ENCODE measurements at places on chromosomes 2 and 18. TPM values are rescaled to one million over a fixed set of nuclear protein-coding genes. Genes with fewer than 3 reads are reported as not detected.

VAMP8 gene
- polyA plus RNA-seq: 103 TPM

C2orf66 gene
- 0.18 TPM for polyA plus RNA-seq

TMEM185B gene
- polyA plus RNA-seq: 22.7 TPM

OSGEPL1 gene
- 18.2 TPM for polyA plus RNA-seq

KCNS3 gene
- polyA plus RNA-seq: 7.5 TPM

COL4A4 gene
- 1.1 TPM for polyA plus RNA-seq

CCDC121 gene
- 15.3 TPM for polyA plus RNA-seq

PLEKHH2 gene
- 35.1 TPM for polyA plus RNA-seq

ASTL gene
- 0.10 TPM for polyA plus RNA-seq

NT5DC4 gene
- polyA plus RNA-seq: 1.2 TPM

ASXL3 gene
- polyA plus RNA-seq: 6.9 TPM

GALR1 gene
- 0.11 TPM for polyA plus RNA-seq

UGT1A10 gene
- polyA plus RNA-seq: not detected

IL1B gene
- 19.0 TPM for polyA plus RNA-seq

CHN1 gene
- 18.4 TPM for polyA plus RNA-seq

CGREF1 gene
- 10.5 TPM for polyA plus RNA-seq

PLA2R1 gene
- 66.6 TPM for polyA plus RNA-seq

PCBP1 gene
- 258 TPM for polyA plus RNA-seq

BCL2 gene
- polyA plus RNA-seq: 25.6 TPM

GCKR gene
- 0.14 TPM for polyA plus RNA-seq

HOXD9 gene
- polyA plus RNA-seq: 71.8 TPM

LYPD6B gene
- 32.2 TPM for polyA plus RNA-seq

ANKRD53 gene
- 1.8 TPM for polyA plus RNA-seq

RAB17 gene
- 1.7 TPM for polyA plus RNA-seq

CFAP65 gene
- polyA plus RNA-seq: 0.27 TPM

MARCO gene
- polyA plus RNA-seq: not detected

GPC1 gene
- polyA plus RNA-seq: 77.1 TPM

PLGLB1 gene
- polyA plus RNA-seq: 21.8 TPM

SLC4A5 gene
- 1.5 TPM for polyA plus RNA-seq

STARD6 gene
- polyA plus RNA-seq: 0.18 TPM

HJURP gene
- 21.2 TPM for polyA plus RNA-seq

SNORC gene
- 2.0 TPM for polyA plus RNA-seq

CENPA gene
- 16.9 TPM for polyA plus RNA-seq

LIPG gene
- polyA plus RNA-seq: 4.9 TPM

FABP1 gene
- polyA plus RNA-seq: 23.7 TPM

RTP5 gene
- not detected for polyA plus RNA-seq

ABCA12 gene
- 0.23 TPM for polyA plus RNA-seq

SERPINB11 gene
- polyA plus RNA-seq: not detected

CAPN13 gene
- 3.6 TPM for polyA plus RNA-seq

APLF gene
- 3.4 TPM for polyA plus RNA-seq
